H7 (cell line): ENCODE measurements at places on chromosomes 6 and 20.

GRCh38 chr20:43894491-43894890 is 20.2 kb upstream of the TOX2 start:
- DNase-seq: peak; percentile 59

DNA sequence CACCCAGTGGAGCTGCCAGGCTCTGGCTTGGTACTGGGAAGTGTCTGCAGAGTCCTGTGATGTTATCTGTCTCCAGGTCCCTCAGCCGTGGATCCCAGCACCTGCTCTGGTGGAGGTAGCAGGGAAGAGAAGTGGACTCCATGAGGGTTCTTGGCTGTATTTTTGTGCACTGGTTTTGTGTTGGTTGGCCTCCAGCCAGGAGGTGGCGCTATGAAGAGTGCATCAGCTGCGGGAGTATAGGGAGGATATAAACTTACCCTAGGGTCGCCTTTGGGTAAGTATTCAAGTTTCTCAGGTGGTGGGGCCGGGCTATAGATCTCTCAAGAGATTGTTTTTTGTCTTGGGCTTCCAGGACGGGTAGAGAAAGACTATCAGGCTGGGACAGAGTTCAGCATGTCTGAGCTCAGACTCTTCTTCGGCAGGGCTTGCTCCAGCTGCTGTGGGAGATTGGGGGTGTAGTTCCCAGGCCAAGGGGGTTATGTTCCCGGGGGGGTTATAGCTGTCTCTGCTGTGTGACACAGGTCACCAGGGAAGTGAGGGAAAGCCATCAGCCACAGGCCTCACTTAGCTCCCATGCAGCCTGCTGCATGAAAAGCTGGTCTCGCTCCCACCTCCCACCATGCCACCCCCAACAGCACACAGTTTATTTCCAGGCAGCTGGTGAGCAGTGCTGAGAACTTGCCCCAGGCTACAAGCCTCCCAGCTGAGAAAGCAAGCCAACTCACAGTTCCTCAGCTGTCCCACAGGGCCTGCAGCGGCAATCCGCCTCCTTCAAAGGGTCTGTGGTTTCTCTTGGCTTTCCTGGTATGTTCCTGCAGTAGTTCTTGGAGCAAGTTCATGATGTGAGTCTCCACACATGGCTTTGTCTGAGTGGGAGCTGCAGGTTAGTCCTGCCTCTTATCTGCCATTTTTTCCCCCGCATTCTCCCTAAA is 115.7 kb downstream of the AIG1 start:
- DNase-seq: no peak

DNA sequence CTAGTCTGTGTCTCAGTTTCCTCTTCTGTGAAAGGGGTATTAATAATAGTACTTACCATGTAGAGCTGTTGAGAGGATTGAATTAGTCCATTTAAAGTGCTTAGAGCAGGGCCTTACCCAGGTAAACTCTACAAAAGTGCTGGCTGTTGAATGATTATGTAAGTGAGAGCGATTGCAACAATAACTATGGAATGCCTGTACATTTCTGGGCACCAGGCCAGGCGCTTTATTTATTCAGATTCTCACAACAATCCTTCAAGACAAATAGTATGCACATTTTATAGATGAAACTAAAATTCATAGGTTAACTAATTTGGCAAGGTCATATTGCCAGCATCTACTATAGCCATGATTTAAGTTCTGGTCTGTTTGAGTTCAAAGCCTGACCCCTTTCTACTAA is 78.3 kb upstream of the MMS22L start:
- DNase-seq: no peak

GRCh38 chr6:71481801-71482200 is 193.2 kb downstream of the OGFRL1 start:
- DNase-seq: no peak

DNA sequence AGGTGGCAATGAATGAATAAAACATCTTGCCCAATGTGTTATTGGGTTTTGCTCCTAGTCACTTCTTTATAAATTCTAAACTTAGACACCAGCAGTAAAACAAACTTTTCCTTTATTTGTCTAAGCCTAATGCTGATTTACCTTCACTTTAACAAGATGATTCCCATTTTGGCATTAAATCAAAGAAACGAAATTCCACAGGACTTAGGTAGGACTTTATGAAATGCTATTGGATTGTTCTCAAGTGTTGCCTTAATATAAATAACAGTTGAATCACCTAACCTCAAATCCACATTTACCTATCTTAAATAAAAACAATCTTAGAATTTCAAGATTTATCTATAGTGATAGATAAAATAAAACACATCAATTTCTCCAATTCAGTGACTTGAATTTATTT is 831.8 kb downstream of the EPHA7 start:
- DNase-seq: no peak

DNA sequence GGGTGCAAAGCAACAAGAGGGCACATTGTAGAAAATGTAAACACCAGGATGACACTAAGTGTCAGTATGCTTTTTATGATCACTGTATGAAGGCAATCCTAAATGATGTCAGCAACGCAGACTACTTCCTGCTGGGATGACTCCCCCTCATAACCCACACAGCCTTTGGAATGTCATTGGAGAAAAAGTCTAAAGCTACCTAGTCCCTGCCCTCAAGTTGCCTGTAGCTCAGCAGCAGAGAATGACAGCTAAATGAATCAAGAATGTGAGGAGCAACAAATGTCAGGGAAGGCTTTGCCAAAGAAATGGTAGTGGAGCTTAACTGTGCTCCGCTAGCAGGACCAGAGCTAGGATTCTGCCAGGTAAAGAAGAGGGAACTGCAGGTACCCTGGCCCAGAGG is 555.6 kb downstream of the CD83 start:
- no peak for DNase-seq

DNA sequence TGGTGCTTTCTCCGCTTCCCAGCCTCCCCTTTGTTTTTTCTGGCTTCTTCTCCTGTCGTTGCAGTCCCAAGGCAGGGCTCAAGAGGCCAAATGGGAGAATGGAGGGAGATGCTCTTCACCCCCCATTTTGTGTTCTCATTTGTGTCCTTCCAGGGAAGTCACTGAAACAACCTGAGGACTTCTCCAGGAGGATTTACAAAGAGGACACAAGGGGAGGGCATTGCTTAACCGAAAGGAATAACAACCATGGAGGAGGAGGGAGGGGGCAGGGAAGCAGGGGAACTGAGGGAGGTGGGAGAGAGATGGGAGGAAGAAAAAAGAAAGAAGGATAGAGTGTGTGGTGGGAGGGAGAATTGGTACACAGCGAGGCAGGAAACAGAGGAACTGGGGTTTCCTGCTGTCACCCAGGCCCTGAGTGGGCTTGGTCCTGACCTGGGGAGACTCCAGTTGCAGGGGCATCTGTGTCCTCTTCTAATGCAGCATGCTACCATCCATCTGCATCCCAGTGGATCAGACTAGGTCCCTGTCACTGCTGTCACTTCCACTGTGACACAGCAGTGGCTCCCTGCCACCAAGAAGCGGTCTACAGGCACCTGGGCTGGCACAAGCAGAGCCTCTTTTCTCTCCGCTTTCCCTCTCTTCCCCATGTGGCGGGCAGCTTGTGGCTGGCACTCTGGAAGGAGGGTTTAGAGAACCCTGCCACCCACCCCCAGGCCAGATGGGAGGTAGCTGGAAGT is 17.1 kb upstream of the MLN start:
- no peak for DNase-seq

GRCh38 chr6:157548635-157549467 is 167.9 kb downstream of the ZDHHC14 start:
- DNase-seq: no peak

DNA sequence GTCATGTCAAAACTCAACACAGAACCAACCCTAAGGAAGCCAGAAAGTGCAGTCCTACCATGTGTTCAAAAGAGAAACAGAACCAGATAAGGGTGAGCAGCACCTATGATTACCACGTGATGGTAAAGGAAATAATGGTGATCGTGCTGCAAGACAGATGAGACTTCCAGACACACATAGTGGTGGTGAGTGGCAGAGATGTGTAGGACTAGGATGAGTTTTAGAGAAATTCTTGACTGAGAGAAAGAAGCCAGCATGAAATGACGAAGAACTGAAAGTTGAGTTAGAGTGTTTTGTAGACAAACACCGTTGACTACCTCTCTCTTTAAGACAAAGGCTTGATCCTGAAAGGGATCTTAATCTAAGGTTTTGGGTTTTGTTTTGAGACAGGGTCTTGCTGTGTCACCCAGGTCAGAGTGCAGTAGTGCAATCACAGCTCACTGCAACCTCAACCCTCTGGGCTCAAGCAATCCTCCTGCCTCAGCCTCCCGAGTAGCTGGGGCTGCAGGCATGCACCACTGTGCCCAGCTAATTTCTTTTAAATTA is 10.6 kb upstream of the BTBD9 start:
- DNase-seq: no peak

DNA sequence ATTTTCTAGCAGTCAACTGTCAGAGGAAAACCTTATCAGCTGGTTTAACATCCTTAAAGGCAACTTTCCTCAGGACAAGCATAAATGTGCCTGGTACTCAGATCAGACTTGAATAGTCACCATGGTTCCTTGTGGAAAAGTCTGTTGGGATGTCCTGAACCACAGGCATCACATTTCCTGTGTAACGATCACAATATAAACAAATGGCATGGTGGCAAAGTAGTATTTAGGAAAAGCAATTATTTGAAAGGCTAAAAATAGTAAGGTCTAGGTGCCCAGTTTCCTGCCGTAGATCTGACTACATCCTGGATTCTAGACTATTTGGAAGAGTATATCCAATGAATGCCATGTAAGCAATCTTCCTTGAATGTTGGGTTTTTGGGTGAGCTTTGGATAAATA is 271.9 kb upstream of the AGPAT4 start:
- DNase-seq: no peak

DNA sequence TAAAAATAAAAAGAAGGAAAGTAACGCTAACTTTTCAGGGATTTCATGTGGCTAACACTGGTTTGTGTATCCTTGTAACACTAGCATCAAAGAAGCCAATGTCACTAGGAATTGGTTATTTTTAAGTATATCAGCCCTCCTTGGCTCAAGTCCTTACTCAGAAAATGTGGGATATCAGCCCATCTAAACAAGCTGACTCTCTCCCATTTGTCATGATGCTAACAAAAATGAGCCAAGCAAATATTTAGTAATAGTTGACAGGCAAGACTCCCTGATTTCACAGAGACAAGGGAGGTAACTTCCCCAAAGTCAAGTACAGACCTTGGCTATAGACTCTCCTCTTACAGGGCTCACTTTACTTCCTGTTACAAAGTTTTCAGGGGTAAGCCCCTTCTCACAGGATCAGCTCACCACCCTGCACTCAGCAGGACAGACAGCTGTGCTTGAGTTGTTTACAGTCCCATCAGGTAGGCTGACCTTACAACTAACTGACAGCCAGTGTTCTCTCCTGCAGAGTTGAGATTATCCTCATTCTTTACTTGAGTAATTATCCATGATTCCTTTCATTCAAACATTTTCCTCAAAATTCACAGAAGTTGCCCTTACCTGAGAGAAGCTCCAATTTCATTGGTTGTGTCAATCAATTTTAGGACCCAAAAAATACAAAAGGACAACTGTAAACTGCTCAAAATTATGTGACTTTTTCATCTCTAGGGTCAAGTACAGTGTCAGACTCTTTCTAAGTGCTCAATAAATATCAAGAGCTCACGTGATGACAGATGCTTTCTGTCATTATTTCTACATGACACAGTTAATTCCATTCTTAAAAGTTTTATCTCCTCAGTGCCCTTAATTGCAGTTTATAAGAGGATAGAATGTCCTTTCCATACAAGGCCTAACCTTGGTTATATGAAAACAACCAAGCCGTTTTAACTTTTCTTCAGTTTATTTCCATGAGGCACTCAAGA is 38.1 kb upstream of the BMP5 start:
- peak; percentile 48 for DNase-seq

- no peak for DNase-seq
These were observed 50.8 kb upstream of the FAM83D start for GRCh38 chr20:38875175-38875993.

DNA sequence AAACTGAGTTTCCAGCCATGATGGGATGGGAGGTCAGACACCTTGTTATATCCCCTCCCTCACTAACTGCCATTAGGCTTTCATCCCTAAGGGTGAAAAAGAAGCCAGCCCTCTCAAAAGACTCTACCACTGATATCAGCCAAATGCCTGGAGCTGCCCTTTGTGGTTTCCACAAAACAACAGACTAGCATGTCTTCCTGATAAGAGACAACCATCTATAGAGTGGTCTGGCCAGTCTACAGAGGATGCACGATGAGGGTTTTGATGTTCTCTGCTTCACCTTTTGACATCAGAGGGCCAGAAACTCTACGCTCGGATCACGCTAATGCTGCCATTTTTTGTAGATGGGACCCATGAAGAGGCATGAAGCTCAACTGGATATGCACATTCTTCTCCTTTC is 61.7 kb upstream of the ARHGAP18 start:
- DNase-seq: no peak

GRCh38 chr6:129631070-129631469 is 78.9 kb downstream of the ARHGAP18 start:
- DNase-seq: no peak

GRCh38 chr20:41185013-41185757 is 47.8 kb downstream of the PLCG1 start:
- DNase-seq: no peak

- DNase-seq: peak; percentile 29
These were observed 96.2 kb downstream of the THBS2 start for GRCh38 chr6:169157197-169158148.

GRCh38 chr6:81933608-81934051 is 181.1 kb upstream of the TENT5A start:
- DNase-seq: no peak

DNA sequence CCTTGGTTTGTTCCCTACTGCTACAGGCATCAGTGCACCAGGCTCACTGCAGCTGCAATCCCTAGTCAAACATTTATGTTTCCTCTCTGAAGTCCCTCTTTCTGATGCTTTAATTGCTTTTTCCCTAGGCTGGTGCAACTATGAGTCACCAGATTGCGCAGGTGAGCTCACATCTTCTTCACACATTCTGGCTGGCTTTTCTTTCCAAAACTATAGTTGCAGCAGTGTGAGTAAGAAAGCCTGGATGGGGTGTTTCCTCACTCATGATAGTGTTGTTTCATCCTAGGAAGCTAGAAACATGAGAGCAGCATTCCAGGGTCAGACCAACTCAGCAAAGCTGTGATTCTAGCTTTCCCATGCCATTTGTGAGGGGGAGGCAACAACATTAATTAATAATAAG is 296.4 kb downstream of the PAX1 start:
- no peak for DNase-seq

- peak; percentile 40 for DNase-seq
These were observed 508.0 kb downstream of the TBC1D32 start for GRCh38 chr6:120826253-120826652.

GRCh38 chr6:11374036-11375010 is 141.9 kb upstream of the NEDD9 start:
- DNase-seq: no peak

DNA sequence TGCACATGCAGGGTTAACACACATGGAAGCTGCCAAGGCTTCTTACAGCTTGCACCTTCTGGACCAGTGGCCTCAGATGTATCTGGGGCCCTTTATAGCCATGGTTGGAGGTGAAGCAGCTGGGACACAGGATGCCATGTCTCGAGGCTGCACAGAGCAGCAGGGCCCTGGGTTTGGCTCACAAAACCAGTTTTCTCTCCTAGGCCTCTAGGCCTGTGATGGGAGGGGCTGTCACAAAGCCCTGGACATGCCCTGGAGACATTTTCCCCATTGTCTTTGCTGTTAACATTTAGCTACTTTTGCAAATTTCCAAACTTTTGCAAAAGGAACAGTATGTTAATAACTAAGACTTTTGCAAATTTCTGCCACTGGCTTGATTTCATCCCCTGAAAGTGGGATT is 18.2 kb upstream of the GSTA1 start:
- DNase-seq: no peak
